Heart left ventricle (tissue), 16 donors: ENCODE measurements at places on chromosomes 16 and 17.

DNA sequence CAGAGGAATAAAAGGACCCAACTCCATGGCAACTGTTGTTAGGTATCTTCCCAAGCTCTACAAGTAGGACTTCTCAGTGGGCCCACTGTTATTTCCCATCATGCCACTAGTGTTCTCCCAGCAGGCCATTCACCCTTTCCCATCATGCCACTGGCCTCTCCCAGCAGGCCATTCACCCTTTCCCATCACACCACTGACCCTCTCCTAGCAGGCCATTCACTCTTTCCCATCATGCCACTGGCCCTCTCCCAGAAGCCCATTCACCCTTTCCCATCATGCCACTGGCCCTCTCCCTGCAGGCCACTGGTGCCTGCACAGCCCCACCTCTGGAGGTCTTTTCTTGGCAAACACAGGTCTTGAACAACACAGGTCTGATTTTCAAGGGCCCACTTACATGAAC, 36.3 kb downstream of the IFT140 start:
- H3K27ac ChIP-seq, result no peak overlapping the region
- H3K36me3 ChIP-seq, result peaks cover 17% of the 10 kb centered on the region
- DNase-seq, result no peak

- no peak for DNase-seq
- no peaks in the 10 kb centered on the region for H3K36me3 ChIP-seq
- no peaks in the 10 kb centered on the region for H3K4me1 ChIP-seq
- no peak overlapping the region for H3K4me3 ChIP-seq
Observed at GRCh38 chr16:72397876-72398275, 225.9 kb upstream of the PMFBP1 start.

GRCh38 chr17:7435676-7436555, 681 bp downstream of the TMEM102 start:
- DNase-seq, result peak; percentile 50
- H3K27ac ChIP-seq, result no peak overlapping the region
- H3K27me3 ChIP-seq, result peaks cover 42% of the 10 kb centered on the region
- no peaks in the 10 kb centered on the region for H3K36me3 ChIP-seq

DNA sequence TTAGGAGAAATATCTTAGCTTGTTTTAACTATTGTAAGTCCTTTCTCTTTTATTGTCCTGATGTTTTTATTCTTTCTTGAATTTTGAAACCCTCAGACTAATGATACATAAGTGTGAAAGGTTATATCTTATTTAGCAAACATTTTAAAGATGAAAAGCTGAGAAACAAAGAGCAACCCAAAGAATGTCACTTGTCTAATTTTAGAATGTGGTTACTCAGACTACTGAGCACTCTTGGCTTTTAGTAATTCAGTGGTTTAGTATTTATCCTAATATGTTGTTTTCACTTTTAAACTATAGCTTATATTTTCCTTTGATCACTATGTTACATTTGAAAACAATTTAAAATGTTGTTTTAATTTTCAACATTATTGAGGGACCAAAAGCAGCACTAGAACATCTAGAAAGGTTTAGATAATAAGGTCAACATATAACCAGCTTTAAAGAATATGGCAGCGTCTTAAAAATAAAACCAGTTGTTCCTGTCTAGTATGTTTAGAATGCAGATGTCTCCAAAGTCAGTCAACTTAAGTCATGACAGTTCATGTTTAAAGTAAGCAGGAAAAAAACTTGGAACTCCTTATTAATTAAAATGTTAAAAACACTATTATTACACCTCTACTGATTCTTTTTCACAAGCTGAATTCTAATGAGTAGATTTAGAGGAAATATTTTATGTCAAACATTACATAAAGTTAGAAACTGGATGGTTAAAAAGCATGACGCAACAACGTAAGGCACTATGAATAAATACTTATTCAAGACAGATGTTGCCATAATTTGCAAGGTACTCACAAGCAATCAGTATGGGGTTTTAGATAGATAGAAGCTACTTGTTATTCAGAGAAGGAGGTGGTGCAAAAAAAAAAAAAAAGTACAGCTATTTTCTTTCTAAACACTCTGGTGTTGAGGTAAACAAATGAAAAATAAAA, 2.4 kb downstream of the MBTD1 start:
- H3K4me3 ChIP-seq, result no peak overlapping the region
- H3K36me3 ChIP-seq, result peaks cover 36% of the 10 kb centered on the region
- DNase-seq, result no peak
- H3K27ac ChIP-seq, result peak overlapping the region; percentile 6
- no peaks in the 10 kb centered on the region for H3K27me3 ChIP-seq

- no peak overlapping the region for H3K4me3 ChIP-seq
- no peaks in the 10 kb centered on the region for H3K4me1 ChIP-seq
- H3K27me3 ChIP-seq, result peaks cover 7% of the 10 kb centered on the region
- no peaks in the 10 kb centered on the region for H3K36me3 ChIP-seq
- H3K27ac ChIP-seq, result no peak overlapping the region
- no peak for DNase-seq
Observed at GRCh38 chr17:78474614-78475146, 96.2 kb downstream of the PGS1 start.

DNA sequence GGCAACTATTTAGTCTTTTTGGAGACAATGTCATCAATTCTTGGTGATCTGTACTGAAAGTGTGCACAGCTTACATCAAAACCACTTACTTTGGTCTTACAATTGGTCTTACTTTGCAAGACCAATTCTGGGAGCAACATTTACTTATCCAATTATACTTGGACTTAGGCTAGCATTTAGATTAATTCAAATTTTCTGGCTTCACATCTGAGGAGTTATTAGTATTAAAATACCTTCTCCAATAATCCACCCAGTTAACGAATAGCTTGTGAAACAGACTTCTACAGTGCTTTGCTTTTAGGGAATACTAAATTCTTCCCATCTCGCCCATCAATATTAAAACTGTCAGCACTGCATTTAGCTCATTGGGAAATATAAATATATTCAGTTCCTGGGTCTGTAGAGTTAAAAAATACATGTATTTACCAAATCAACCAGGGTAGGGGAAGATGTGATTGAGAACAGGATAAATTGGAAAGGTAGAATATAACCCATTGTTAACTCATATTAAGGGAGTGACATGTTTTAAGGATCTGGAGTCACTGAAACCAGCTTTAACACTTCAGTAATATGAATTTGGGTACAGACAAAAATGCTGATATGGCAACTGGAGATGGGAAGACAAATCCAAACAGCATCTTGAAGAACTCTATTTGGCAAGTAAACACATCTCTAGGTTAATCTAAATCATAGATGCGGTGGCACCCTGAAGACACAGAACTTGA, 9.2 kb upstream of the VEZF1 start:
- no peak overlapping the region for H3K4me3 ChIP-seq
- H3K36me3 ChIP-seq, result peaks cover 56% of the 10 kb centered on the region
- no peaks in the 10 kb centered on the region for H3K27me3 ChIP-seq
- H3K27ac ChIP-seq, result no peak overlapping the region
- DNase-seq, result no peak
- peaks cover 9% of the 10 kb centered on the region for H3K4me1 ChIP-seq

- no peak overlapping the region for H3K27ac ChIP-seq
- no peaks in the 10 kb centered on the region for H3K36me3 ChIP-seq
- H3K4me1 ChIP-seq, result peaks cover 7% of the 10 kb centered on the region
- no peak for DNase-seq
- no peak overlapping the region for H3K4me3 ChIP-seq
Observed at GRCh38 chr16:64532117-64532516, 589.7 kb downstream of the CDH11 start.

DNA sequence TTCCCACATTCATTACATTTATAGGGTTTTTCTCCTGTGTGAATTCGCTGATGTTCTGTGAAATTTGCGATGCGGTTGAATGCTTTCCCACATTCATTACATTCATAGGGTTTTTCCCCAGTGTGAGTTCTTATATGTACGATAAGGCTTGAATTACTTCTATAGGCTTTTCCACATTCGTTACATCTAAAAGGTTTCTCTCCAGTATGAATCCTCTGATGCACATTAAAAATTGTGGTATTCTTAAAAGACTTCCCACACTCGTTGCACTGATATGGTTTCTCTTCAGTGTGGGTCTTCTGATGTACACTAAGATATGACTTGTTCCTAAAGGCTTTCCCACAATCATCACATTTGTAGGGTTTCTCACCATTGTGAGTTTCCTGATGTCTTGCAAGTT, 30.4 kb downstream of the ZNF624 start:
- no peaks in the 10 kb centered on the region for H3K27me3 ChIP-seq
- H3K4me1 ChIP-seq, result no peaks in the 10 kb centered on the region
- peaks cover 24% of the 10 kb centered on the region for H3K36me3 ChIP-seq
- H3K4me3 ChIP-seq, result no peak overlapping the region
- DNase-seq, result no peak
- no peak overlapping the region for H3K27ac ChIP-seq

- peaks cover 4% of the 10 kb centered on the region for H3K36me3 ChIP-seq
- no peak for DNase-seq
- peaks cover 7% of the 10 kb centered on the region for H3K4me1 ChIP-seq
- H3K4me3 ChIP-seq, result no peak overlapping the region
- no peaks in the 10 kb centered on the region for H3K27me3 ChIP-seq
- H3K27ac ChIP-seq, result no peak overlapping the region
Observed at GRCh38 chr17:4854111-4854681, 21.1 kb downstream of the MINK1 start.

DNA sequence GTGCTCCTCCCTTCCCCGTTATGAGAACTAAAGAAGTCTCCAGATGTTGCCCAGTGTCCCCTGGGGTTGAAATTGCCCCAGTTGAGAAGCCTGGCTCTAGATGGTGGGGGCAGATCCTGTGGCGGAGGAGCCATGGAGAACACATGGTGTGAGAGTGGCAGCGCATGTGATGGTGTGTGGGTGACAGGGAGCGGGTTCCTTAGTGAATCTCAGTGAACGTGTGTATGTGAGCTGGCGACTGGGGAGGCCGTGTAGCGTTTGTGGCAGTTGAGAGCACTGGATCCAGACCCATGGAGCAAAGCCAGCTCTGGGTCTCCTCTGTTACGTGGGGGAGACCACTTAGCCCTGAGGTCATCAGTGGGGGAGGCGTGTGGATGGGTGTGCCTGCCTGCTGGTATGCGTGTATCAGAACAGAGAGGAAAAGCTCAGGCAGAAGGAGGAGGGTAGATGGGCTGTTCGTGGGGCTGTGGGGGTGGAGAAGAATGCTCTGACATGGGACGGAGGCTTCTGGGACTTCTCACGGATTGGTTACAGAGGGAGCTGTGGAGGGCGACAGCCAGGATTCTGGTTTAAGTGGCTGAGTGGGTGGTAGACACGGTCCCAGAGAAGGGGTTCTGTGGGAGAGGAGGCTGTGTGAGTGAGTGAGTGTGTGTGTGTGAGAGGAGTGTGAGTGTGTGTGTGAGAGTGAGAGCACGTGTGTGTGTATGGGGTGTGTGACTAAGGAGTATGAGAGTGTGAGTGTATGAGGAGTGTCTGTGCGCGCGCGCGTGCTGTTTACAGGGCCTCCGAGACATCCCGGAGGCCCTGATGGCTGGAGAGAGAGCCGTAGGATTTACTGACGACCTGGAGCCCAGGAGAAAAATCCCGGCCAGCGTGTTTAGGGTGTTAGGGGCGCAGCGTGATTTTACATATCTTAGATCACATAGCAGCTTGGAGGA, 193.8 kb downstream of the SNX29 start:
- no peak overlapping the region for H3K27ac ChIP-seq
- H3K4me3 ChIP-seq, result no peak overlapping the region
- DNase-seq, result no peak
- peaks cover 24% of the 10 kb centered on the region for H3K4me1 ChIP-seq
- H3K27me3 ChIP-seq, result no peaks in the 10 kb centered on the region
